B cell (primary cell): ENCODE measurements at places on chromosomes 16 and 17.

DNA sequence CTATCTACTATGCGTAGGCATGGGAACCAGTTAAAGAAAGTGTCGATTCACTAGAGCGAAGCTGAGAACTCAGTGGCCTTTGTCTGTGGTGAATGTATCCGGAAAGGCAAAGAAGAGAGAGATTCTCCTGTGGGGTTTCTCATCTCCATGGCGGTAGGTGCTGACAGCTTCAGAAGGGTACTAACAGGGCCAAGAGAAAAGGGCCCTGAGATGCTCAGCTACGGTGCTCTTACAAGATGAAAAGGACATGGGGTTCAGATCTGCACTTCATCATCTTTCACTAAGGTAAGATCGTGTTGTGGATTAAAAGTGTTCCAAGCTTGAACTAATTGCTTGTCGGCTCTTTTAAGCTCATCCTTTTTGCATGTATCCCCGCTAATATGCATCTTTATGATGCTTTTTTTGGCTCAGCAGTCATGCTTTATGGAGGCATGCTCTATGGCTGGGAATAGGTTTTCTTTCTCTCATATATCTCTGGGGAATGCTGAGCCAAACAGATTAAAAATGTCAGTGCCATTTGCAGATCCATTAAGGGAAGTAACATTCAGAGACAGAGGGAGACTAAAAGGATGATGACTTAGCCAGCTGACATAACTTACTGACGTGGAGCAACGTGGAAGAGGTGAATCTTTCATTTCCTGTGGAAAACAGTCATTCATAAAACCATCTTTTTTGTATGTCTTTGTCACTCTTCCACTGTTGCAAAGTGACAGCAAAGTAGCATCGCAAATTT is 29.9 kb downstream of the KCNJ16 start:
- DNase-seq, result no peak

GRCh38 chr17:75551266-75551665 is 25.8 kb downstream of the LLGL2 start:
- DNase-seq, result no peak

- no peak for DNase-seq
These were observed 45.4 kb downstream of the LAT start for GRCh38 chr16:29030086-29030840.

DNA sequence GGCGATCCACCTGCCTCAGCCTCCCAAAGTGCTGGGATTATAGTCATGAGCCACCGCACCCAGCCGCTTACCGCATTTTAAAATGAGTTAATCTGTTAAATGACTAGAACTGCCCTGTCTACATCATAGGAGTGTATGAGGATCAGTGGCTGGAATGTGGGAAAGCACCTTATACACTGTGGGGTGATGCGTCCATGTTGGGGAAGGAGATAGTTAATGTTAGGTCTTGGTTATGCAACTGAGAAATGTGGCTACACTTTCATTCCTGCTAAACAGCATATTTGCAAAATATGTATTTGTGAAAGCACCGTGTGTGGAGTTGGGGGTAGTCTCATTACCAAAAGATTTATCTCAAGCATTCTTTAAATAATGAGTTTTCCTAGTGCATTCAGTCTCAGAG is 107.6 kb downstream of the SPACA3 start:
- no peak for DNase-seq

- peak; percentile 76 for DNase-seq
These were observed at the start of gene FLOT2 for GRCh38 chr17:28896884-28897768. TSS of gene FLOT2 (minus strand) at chr17:28897733. CDS start at chr17:28897574, 159 bp downstream.

GRCh38 chr16:24652209-24652712 is 77.2 kb upstream of the TNRC6A start:
- no peak for DNase-seq

- peak; percentile 78 for DNase-seq
These were observed 722 bp upstream of the SLC38A10 start for GRCh38 chr17:81295676-81296381.

DNA sequence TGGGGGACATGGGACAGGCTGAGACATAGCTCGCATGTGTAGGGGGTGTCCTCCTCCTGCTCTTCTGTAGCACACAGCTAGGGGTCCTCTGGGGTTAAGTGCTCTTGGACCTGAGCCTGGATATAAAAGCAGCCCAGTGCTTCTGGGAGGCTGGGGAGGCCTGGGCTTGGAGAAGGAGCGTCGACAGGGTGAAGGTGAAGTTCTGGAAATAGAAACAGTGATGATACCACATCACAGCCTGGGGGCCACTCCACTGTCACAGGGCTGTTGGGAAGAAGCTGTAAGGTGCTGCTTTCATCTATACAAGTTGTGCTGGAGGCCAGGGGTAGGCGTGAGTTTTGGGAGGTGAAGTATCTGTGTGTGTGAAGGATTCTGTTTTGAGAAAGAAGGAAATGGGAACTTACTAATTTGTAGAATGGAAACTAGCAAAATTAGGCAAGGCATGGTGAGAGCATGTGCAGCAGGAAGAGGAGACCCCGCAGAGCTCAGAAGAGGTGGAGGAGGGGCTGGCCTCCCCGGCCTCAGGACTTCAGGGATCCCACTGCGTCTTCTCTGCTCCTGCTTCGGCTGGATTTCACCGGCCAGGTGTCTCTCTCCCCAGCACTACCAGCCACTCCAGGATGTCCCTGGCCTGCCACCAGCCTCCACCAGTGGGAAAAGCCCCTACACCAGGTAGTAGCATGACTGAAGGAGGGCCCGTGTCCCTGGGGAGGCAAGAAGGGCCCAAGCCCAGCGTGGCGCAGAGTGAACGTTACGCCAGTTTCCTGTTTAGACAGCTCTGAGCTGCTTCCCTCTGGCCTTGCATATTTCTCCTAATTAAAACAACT is 19.4 kb downstream of the PLCG2 start:
- peak; percentile 87 for DNase-seq
